NCI-H2171 treated with DMSO at 0.1 percent for 48 hours (cell line): ENCODE measurements at places on chromosomes 12 and 14.

- no peak for DNase-seq
These were observed 33.7 kb downstream of the TCTN1 start for GRCh38 chr12:110647631-110648040.

- no peak for DNase-seq
These were observed 86.8 kb upstream of the PARP11 start for GRCh38 chr12:3959799-3960560.

GRCh38 chr12:32211900-32212156 lies 105.2 kb downstream of the BICD1 start:
- peak; percentile 22 for DNase-seq

- no peak for DNase-seq
These were observed 6.0 kb downstream of the RAD9B start for GRCh38 chr12:110508071-110508586.

DNA sequence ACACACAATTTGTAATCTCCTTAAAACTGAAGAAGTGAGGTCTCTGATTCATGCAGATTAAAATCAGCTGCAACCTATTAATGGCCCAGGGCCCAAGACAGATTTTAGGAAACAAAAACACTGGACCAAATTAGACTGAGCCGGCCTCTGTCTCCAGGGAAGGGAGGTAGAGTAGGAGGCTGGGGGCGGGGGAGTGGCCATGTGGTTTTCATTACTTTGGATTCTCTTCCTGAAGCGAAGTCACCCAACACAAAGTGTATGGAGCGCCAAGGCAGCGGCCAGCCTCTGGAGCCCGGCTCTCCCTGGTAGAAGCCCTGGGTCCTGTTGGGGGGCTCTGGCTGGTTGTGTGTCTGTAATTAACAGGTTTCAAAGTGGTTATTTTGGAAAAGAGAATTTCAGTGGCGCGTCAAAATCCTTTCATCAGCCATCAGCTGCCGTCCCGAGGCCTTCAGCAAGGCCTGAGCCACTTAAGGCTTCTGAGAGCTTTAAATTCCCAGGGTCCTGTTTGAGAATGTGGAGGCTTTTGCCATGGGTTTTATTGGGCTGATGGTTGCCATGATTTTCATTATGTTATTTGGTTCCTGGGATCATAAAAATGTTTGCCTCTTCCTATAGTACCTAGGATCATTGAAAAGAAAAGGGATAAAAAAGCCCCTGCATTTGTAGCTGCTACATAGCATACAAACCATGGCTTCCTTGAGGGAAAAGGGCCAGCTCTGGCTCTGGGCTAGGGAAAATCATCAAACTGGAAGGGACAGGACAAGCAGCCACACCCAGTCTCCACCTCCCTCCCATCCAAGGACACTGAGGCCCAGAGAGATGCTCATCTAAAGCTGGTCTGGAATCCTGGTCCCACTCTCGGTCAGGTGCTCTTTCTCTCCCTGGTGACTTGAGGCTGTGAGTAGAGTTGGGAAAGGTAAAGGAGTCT lies 282.4 kb downstream of the ZFP36L1 start:
- no peak for DNase-seq

- no peak for DNase-seq
These were observed 96.1 kb downstream of the SCN8A start for GRCh38 chr12:51687177-51687576.

DNA sequence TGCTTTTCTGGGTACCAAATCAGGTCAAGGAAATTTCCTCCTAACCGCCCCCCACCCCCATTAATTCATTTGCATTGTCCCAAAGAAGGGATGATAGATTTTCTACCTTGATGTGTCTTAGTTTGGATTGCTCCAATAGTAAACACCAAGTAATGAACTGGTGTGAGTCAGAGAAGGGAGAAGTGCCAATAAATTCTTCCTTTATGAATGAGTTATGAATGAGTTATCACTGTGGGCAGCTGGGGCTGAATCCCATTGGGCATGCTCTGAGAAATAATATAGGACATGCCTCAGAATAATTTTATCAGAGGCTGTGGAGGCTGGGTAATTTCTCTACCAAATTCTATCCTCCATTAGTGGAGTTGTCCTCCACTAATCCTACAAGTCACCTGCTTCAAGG lies 277.9 kb upstream of the FLRT2 start:
- DNase-seq: no peak

- DNase-seq: no peak
These were observed 156.6 kb downstream of the TGFB3 start for GRCh38 chr14:75825147-75825592.

- DNase-seq: no peak
These were observed 3.2 kb downstream of the MLXIP start for GRCh38 chr12:122081697-122082221.

DNA sequence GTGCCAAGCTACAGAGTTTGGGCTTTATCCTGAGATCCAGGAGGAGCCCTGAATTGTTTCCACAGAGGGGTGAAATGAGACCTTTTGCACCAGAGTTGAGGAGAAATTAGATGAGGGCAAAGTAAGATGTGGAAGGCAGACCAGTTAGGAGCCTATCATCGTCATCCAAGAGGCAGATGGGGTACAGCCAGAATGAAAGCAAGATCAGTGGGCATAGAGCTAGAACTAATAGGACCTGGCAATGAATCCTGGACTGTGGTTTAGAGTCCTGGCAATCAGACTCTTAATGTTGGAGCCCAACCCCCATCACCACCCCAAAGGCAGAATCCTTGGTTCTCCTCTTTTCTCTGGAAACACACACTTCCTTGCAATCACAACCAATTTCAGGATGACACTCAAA lies 166.6 kb upstream of the HMGA2 start:
- no peak for DNase-seq

- DNase-seq: no peak
These were observed 348.8 kb downstream of the KCNH5 start for GRCh38 chr14:62696331-62696924.

DNA sequence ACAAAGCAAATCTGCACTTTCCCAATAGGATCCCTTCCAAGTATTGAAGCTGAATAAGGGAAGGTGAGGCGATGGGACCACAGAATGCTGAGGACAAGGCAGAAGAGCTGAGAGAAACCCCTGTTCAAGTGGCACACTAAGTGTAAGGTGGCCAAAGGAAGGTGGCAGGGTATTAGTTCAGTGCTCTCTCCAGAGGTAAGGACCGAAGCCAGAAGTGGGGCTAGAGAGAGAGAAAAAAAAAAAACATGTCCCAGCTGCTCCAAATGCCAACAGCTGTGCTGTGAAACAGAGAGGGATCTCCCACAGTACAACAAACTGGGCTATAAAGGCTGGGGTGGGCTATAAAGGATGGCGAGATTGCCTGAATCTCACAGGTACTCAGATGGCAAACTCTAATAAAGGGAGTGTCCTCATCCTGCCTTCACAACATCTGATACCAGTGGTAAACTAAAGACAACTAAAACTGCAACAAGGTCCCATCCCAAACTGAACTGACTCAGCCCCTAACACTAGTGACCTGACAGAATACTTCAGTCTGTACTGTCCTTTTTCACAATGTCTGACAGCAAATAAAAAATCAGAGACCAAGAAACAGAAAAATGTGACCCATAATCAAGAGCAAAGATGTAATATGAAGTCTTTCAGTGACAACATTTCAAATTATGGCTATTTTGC lies 47.9 kb downstream of the CDK17 start:
- DNase-seq: peak; percentile 79

- peak; percentile 45 for DNase-seq
These were observed 869 bp upstream of the NOVA1 start for GRCh38 chr14:26598672-26599131.

DNA sequence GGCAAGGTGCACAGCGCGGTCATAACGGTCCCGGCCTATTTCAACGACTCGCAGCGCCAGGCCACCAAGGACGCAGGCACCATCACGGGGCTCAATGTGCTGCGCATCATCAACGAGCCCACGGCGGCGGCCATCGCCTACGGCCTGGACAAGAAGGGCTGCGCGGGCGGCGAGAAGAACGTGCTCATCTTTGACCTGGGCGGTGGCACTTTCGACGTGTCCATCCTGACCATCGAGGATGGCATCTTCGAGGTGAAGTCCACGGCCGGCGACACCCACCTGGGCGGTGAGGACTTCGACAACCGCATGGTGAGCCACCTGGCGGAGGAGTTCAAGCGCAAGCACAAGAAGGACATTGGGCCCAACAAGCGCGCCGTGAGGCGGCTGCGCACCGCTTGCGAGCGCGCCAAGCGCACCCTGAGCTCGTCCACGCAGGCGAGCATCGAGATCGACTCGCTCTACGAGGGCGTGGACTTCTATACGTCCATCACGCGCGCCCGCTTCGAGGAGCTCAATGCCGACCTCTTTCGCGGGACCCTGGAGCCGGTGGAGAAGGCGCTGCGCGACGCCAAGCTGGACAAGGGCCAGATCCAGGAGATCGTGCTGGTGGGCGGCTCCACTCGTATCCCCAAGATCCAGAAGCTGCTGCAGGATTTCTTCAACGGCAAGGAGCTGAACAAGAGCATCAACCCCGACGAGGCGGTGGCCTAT lies 875 bp downstream of the HSPA2 start:
- no peak for DNase-seq

- no peak for DNase-seq
These were observed 6.2 kb upstream of the MYH6 start for GRCh38 chr14:23414254-23414653.

- no peak for DNase-seq
These were observed 80.3 kb downstream of the PRMT8 start for GRCh38 chr12:3571323-3571722.

- no peak for DNase-seq
These were observed 6.7 kb upstream of the TESC start for GRCh38 chr12:117105902-117106301.

GRCh38 chr14:55717621-55718020 lies 137.6 kb downstream of the KTN1 start:
- DNase-seq: peak; percentile 16

DNA sequence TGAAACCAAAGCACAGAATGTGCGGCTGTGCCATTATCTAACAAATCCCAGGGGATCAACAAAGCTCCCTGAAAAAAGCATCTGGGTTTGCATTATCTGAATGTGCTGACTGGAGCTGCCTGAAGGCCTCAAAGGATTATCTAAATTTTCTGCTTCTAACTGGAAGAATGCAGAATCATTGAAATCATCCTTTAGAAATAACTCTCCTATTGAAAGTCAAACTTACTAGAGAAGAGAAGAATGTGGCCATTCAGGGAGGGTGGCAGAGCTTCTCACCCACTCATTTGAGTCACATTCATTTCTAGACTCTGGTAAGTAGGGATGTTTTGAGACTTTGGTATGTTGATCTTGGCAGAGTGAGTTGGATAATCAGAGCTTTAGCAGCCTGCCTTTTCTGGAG lies 220.6 kb upstream of the RGS6 start:
- DNase-seq: peak; percentile 73

- DNase-seq: peak; percentile 81
These were observed 466.5 kb downstream of the APAF1 start for GRCh38 chr12:99111600-99111999.

DNA sequence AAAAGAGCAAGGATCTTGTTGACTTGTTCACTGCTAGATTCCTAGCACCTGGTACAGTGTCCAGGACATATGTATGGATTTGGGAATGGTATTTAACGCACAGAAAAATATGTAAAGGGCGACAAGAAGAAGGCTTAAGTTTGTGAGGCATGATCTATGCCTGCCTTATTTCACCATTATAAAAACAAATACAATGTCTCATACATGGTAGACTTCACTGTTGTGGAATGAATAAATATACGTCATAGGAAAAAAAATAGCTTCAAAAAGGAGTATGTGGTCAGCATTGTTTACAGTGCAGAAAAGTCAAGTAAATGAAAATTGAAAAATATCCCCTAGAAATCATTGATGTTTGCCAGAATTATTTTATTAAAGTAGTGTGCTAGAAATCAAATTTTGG lies 30.0 kb downstream of the HCFC2 start:
- DNase-seq: no peak

DNA sequence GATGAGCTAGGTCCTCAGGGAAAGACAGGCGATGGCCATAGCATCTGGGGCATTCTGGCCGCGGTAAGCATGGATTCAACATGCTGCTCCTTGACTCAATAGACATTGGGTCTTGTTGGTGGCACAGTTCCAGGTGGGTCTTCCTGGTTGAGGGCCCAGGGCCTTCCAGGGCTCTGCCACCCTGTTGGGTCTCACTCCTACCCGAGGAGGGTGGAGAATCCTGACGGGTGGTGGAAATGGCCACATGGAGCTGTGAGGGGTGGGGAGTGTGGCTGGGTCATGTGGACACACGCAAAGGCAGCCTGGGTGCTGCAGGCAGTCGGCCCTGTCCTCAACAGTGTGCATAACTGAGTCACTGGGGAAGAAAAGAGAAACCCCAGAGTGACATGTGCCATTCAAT lies 148.1 kb downstream of the KIF26A start:
- DNase-seq: no peak

- DNase-seq: no peak
These were observed 15.4 kb downstream of the DGLUCY start for GRCh38 chr14:91129261-91129660.

DNA sequence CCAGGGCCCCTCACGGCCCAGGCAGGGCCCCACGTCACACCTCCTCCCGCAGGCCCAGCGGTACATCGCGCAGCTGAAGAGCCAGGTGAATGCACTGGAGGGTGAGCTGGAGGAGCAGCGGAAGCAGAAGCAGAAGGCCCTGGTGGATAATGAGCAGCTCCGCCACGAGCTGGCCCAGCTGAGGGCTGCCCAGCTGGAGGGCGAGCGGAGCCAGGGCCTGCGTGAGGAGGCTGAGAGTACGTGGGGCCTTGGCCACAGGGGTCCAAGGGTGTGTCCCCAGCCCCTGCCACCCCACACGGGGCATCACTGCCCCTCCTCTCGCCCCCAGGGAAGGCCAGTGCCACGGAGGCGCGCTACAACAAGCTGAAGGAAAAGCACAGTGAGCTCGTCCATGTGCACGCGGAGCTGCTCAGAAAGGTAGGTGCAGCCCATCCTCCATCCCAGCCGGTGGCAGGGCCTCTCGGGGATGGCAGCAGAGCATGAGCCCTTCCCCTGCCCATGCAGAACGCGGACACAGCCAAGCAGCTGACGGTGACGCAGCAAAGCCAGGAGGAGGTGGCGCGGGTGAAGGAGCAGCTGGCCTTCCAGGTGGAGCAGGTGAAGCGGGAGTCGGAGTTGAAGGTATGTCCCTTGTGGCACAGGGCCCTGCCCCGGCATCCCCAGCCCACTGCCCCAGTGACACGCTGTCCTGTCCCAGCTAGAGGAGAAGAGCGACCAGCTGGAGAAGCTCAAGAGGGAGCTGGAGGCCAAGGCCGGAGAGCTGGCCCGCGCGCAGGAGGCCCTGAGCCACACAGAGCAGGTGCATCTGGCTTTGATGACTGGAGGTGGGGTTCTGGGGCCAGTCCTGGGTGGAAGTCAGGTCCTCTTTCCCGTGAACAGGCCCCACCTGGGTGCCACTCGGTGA lies 20.9 kb downstream of the HIP1R start:
- DNase-seq: peak; percentile 85
